ENCODE measurements at places on chromosomes 3 and 15.

DNA sequence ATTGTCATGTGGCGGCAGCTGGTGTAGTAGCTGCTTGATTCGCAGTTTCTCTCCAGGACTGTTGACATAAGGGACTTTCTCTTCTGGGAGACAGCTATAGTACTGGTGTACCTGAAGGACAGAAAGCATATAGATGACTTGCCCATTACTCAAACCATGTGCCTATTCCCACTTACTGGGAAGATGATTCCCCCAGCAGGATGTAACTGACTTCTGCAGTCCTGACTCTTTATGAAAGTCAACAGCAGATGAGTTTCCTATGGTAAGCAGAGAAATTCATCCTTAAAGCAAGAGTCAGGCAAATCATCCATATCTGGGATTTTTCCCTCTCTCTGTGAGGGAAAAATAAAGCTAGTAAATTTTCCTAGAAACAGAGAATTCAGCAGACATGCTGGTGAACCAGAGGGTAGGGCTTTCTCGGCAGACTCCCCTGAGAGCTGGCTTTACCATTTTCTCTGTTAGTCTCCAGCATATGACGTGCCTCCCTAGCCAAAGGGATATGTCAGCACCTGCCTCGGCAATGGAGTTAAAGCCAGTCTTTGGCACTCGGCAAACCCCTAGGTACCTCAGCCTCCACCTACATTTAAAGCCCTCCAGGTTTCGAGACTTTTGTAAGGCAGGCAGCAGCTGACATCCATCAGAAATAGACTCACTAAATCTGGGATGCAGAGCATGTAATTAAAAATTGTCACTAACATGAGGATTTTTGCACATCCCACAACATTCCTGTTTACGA is 62.1 kb downstream of the PRICKLE2 start:
- DNase-seq = no peak

GRCh38 chr3:25566358-25566920 is 98.3 kb downstream of the TOP2B start:
- no peak for DNase-seq

GRCh38 chr3:15262021-15262420 is 56.0 kb downstream of the CAPN7 start:
- no peak for DNase-seq

- DNase-seq = no peak
Observed at GRCh38 chr15:99283717-99284116, 32.4 kb downstream of the LRRC28 start.
